ENCODE measurements at places on chromosomes 6 and 20.

GRCh38 chr20:59004763-59005522 lies 2.1 kb downstream of the CTSZ start:
- DNase-seq = peak; percentile 52

DNA sequence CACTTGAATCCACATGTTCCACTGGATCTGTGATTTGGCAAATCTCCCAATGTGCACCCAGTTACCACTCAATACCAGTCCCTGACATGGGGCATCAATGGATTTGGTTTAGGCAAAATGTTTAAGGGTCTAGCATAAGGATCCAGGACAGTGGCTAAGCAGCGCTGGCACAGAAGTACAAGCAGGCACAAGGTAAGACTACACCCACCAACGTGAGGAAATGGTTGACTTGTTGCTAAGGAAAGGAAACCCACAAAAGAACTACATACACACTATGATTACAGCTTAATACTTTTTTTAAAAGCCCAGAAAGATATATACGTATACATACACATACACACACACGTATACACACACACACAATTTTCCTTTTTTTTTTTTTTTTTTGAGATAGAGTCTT lies 79.0 kb downstream of the DNAAF9 start:
- DNase-seq = no peak

- DNase-seq = no peak
These were observed 146.7 kb upstream of the LRFN2 start for GRCh38 chr6:40733770-40734396.

DNA sequence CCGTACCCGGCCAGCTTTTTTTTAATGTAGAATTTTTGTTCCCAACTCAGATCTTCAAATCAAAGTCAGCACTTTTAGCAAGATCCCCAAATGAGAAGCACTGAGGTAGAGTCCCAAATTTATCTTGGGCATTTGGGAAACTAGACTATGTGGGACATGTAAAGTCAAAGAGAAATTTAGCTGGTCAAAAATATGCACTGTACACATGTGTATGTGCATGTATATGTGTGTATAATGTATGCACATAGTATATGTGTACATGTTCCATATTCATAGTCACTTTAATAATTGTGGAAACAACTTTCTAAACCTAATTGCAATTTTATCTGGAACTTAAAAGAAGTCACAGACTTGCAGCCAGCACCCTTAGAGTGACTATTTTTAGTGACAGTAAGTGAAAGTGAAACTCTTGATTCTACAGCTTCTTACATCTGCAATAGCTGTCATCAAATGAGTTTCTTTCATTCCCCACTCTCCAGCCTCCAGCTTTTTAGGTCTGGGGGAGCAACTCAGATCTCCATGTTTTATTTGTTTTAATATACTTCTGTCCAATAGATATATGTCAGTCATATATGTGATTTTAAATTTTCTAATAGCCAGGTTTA lies 53.6 kb downstream of the CDC40 start:
- DNase-seq = no peak

GRCh38 chr6:166958926-166959861 lies 2.8 kb upstream of the RNASET2 start:
- peak; percentile 27 for DNase-seq

- peak; percentile 50 for DNase-seq
These were observed 140.3 kb upstream of the STMND1 start for GRCh38 chr6:16961577-16961976.

DNA sequence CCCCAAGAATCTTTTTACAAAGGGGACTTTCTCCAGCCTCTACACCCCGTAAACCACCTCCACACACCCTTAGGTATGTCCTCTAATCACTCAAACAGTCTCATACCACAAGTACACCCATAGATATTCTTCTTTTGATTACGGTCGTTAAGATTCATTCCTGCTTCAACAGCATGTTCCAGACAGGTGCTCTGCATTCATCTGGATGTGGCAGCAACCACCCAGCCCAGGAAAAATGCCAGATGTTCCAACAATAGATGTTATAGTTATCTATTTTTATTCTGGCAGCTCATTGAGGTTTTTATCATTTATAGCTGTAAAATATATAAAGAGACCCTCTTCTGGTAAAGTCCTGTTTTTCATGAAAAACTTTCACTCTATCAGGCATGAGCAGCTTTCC lies 60.7 kb downstream of the SIM1 start:
- DNase-seq = no peak

DNA sequence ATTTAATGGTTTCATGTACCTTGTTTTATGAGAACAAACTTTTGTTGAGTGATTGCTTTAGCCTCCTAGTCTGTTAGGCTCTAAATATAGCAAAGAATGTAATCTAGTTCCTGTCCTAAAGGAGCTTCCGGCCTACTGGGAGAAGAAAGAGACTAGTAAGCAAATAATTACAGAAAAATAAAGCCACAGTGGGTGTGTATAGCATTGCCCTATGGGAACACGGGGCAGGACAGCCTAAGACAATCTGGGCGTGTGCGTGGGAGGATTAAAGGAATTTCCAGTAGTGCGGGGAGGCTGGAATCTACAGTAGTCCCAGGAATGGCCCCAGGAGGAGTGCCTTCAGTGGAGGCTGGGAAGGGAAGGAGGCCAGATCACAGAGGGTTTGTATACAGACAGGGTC lies 98.1 kb upstream of the AKAP12 start:
- peak; percentile 77 for DNase-seq

DNA sequence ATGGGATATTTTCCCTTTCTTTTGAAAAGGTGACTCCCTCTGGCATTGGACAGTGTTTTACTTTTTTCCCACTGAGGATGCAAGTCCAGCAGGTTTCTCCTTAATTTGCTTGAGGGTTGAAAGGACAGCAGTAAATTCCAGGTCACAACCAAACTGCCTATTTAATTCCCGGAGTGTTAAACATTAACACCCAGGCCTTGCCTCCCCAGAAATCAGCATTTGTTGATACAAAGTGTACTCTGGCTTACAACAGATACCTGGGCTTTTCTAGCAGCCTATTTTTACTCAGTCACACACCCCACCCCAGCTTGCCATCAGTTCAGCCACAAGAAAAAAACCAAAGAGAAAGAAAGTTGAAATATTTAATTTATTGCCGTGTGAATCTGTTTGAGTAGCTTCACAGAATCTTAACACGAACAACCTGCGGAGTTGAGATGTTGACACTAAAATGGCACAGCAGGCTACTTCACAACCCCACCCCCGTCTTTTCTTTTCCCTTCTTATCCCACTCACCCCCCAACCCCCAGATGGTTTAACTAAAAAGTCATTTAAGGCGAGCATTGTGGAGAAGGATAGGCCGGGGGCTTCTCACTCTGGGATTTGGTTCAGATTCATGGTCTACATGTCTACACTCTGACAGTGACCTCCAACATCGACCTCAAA lies 45.7 kb downstream of the MYLIP start:
- DNase-seq = no peak

GRCh38 chr6:110216140-110216539 lies 35.9 kb downstream of the CDC40 start:
- DNase-seq = no peak

DNA sequence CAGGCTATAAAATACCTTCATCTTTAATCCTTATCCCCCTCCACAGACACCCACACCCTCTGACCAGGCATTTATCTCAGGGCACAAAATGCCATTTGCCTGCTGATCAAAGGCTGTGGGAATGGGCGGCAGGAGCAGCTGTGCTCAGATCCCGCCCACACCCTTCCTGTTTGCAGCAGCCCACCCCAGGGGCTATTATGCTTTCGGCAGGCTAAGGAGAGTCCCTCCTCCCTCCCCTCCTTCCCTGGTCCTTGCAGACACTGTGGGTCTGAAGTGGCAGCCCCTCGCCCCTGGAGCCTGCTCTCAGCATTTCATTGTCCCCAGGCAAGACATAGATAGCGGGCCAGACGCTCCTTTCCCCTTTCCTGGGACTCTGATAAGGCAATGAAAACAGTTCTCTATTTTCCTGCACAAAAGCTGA lies 220.8 kb upstream of the HEY2 start:
- DNase-seq = peak; percentile 28

GRCh38 chr6:31057426-31058003 lies 47.2 kb downstream of the MUC22 start:
- DNase-seq = peak; percentile 24

DNA sequence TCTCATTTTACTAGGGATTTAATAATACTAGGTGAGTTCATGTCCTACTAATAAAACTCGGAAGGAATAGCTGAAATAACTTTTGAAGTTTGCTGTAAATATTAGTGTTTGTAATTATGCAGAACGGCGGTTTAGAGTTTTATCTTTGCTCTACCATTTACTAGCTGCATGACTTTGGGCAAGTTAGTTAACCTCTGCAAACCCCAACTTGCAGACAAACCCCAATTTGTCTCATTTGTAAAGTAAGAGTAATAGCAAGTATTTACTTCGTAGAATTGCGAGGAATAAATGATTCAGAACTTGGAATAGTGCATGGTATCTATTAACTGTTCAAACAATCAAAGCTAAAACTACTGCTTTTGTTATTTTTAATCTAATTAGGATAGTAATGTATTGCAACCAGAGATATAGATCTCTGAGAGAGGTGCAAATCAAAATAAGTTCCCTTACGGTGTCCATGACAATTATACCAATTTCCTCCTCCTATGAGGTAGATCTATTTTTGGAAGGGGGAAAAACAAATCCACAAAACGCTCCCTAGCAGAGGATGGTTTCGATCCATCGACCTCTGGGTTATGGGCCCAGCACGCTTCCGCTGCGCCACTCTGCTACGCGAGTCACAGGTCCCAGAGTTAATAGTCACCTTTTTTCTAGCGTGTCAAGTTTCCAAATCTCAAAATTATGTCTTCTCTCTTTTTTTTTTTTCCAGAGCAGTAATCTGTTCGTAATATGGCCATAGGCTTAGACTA lies 35.1 kb upstream of the BTN3A2 start:
- peak; percentile 79 for DNase-seq

DNA sequence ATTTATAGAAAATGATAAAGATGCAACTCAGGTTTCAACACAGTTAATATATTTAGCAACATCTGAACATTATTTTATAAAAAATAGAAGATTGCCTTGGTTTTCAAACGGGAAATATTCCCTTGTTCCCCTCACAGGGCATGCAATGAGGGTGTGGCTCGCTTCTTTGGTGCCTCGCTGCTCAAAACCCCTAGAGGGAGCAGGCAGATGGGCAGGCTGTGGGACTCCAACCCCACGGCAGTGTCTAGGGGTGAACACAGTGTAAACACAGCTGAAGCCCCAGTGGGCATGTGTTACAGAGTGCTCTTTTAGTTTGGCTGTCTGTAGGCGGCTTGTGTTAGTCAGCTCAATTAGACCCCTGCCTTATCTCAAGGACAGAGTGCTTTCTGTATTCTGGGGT lies 560.8 kb upstream of the IMPG1 start:
- DNase-seq = no peak

GRCh38 chr6:2184700-2185455 lies 60.5 kb downstream of the GMDS start:
- DNase-seq = no peak

DNA sequence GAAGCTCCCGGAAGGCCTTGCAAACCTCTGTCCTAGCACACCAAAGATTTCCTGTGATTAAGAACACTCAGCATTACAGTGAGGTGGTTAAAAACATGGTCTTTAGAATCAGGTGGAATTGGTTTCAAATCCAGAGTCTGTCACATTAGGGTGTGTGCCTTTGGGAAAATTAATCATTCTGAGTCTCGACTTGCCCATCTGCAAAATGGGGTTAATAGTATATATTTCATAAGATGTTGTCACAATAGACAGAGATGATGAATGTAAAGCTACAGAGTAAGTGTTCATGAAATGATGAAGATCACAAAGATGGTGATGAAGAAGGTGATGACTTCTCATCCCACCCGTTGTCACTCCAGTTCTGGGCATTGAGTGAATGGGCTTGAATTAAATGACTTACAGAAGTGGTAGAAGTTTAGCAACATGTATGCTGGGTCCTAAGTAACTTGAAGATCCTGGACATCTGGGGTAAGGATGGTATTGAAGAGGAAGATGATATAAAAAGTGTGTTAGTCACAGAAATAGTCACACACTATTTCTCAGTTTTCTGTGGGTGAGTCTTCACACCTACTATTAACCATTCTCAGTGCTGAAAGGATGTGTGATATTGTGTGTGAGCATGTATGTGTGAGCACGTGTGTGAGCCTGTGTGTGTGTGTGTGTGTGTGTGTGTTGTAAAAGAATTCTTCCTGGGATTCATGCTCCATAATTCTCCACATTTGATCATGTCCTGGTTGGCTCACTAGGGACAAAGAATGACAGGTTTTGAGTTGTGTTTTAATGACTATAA lies 28.0 kb upstream of the NEDD9 start:
- no peak for DNase-seq

GRCh38 chr6:125363039-125363823 lies 61.5 kb upstream of the HDDC2 start:
- peak; percentile 85 for DNase-seq

GRCh38 chr6:18976966-18977365 lies 589.8 kb downstream of the RNF144B start:
- DNase-seq = no peak

DNA sequence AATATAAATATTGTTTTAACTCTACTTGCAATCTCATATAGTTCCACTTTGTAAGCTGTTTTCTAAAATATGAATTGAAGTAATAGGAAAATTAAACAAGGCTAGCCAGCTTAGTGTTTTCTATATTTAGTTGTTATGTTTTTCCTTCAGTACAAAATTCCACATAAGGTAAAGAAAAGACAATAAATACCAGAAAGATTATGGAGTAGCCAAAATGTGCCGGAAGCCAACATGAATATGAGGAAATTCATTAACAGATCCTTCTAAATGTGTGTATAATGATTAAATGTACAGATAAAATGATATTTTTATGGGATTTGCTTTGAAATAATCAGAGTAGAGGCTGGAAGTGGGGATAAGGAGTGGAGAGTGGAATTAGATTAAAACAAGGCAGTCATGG lies 52.5 kb upstream of the COL21A1 start:
- no peak for DNase-seq

- peak; percentile 29 for DNase-seq
These were observed 560 bp downstream of the YTHDF1 start for GRCh38 chr20:63215101-63216040.

GRCh38 chr6:126886106-126886505 lies 232.4 kb upstream of the RSPO3 start:
- peak; percentile 64 for DNase-seq

DNA sequence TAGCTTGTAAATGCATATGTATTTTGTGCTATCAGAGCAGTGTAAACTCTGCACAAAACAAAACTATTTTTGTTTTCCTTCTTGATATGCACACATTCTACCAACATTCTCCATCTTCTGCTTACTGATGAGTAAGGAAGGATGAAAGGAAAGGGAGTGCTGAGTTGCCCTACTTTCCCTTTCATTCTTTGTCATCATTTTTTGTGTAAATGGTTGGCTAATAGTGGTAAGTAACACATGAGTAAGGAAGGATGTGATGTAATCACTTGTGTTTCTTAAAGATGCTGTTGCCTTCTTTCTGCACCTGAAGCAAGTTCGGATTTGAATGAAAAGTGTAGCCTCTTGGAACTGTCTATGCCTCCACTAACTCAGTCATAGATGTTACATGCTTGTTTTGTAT lies 4.6 kb upstream of the REV3L start:
- DNase-seq = no peak

DNA sequence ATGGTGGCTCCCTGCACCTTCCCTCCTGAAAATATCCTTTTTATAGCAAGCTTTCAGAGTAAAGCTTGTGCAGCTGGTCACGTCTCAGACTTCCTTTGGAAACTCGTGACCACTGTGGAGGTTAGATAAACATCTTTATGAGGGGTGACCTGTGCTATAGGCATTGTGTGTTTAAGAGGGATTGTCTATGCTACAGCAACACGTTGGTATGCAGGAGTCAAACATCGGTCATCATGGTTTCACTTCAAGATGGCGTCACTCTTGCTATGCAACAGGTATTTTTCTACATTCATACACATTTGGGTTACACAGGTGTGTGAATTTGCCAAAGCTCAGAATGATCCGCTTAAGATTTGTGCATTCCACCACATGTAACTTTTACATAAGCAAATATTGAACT lies 14.6 kb upstream of the BLCAP start:
- DNase-seq = no peak

- DNase-seq = no peak
These were observed 93.3 kb upstream of the SULF2 start for GRCh38 chr20:47878601-47879027.

All from A673 (cell line).